SW480 (cell line): ENCODE measurements at places on chromosomes 16 and 17.

GRCh38 chr16:57384248-57385070, 12.2 kb downstream of the CX3CL1 start:
- no peak for DNase-seq

- DNase-seq: peak; percentile 73
Measured at GRCh38 chr17:49361129-49361901, 735 bp downstream of the ZNF652 start.

- DNase-seq: no peak
Measured at GRCh38 chr16:85736921-85737320, 14.0 kb downstream of the C16orf74 start.

DNA sequence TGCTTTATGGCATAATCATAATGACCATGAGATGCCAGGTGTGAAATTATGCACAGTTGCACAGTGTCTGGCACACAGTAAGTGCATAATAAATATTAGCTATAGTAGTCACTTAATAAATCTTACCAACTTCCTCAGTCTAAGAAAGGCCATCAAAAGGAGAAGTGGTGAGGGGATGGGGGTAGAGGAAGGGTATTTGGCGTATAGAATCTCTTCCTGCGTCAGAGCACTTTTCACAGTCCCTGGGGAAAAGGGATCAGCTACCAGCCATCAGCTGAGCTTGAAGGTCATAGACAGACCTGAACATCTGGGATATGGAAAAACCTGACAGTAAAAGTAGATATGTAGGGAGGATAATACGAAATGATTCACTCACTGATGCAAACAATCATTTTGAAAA, 5.8 kb downstream of the CRHR1 start:
- DNase-seq: no peak

DNA sequence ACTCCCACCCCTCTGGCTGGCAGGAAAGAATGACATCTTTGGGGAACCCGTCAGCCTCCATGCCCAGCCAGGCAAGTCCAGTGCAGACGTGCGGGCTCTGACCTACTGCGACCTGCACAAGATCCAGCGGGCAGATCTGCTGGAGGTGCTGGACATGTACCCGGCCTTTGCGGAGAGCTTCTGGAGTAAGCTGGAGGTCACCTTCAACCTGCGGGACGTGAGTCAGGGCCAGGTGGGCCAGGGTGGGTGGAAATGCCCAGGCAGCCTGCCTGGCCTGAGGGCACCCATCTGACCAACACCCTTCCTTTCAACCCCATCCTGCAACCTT, 8.1 kb upstream of the DCAF7 start:
- DNase-seq: no peak

DNA sequence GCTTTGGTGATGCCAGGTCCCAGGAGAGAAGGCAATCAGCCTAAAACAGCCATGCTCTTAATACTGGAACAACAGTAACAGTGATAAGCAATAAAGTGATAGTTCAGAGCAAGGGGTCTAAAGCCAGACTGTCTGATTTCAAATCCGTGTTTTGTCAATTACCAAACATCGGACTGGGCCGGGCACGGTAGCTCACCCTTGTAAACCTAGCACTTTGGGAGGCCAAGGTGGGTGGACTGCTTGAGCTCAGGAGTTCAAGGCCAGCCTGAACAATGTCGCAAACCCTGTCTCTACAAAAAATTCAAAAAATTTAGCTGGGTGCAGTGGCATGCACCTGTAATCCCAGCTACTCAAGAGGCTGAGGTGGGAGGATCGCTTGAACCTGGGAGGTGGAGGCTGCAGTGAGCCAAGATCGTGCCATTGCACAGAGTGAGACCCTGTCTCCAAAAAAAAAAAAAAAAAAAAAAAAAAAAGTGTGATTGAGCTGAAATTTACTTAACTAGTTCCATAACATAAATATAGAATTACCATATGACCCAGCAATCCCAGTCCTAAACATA, 5.1 kb downstream of the COPRS start:
- DNase-seq: no peak
